ENCODE measurements at places on chromosomes 13 and 19.

- DNase-seq, result no peak
Measured at GRCh38 chr19:39082167-39082566, 2.0 kb upstream of the ACP7 start.

DNA sequence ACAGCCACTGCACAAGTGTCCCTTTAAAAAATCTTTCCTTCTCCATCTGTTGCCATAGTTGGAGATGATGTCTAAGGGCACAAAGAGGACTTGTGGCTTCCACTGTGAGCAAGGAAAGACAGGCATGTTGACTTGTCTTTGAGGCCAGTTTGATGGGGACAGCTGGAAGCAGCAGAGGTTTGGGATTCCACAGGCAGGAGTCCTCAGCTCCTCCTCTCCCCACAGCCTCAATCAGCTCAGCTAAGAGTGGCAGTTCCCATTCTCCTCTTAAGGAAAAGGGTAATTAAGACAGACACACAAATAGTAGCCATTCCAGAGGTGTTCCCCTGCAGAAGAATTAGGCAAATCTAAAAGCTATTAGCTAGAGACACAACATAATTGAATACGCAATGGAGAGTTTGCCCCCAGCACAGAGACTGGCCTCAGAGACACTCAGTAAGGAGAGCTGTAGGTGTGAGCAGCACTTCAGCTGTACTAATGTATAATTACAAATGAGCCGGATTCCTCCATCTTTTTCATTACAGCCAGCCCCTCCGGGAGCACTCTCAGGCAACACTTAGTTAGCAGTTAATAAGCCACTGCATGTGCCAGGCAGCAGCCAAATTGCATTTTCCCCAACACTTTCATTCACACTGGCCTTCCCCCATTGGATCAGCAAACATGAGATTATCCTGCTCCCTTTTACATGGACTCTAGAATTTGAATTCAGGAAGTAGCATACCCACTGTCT lies 434.0 kb downstream of the FOXO1 start:
- DNase-seq, result no peak

DNA sequence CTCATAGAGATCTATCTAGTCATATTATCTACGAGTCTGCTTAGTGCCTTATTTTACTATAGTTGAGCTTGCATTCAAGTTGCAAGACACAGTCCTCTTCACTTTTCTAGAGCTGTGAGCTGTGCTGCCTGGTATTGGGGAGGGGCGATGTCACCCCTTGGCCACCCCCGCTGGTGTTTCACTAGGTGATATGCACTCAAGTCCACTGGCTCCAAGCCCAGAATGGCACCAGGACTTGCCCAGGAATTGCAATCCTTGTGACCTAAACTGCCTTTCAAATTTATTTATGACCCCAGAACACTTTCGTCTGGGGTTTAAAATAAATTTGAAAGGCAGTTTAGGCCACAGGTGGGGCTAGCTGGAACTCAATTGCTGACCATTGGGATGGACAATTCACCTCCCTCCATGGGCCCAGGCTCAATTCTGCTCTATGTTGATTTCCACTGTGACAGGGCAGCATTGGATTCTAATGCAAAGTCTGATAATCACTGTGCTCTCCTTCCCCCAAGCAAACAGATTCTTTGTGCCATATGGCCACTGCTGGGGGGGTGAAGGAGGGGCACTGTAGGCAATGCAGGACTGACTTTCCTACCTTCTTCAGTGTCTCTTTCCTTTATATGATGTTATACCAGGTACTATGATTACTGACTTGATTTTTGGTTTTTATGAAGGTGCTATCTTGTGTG lies 1244.2 kb upstream of the MIR17HG start:
- no peak for DNase-seq

- no peak for DNase-seq
Measured at GRCh38 chr19:52336791-52337381, 843 bp downstream of the ZNF610 start.

DNA sequence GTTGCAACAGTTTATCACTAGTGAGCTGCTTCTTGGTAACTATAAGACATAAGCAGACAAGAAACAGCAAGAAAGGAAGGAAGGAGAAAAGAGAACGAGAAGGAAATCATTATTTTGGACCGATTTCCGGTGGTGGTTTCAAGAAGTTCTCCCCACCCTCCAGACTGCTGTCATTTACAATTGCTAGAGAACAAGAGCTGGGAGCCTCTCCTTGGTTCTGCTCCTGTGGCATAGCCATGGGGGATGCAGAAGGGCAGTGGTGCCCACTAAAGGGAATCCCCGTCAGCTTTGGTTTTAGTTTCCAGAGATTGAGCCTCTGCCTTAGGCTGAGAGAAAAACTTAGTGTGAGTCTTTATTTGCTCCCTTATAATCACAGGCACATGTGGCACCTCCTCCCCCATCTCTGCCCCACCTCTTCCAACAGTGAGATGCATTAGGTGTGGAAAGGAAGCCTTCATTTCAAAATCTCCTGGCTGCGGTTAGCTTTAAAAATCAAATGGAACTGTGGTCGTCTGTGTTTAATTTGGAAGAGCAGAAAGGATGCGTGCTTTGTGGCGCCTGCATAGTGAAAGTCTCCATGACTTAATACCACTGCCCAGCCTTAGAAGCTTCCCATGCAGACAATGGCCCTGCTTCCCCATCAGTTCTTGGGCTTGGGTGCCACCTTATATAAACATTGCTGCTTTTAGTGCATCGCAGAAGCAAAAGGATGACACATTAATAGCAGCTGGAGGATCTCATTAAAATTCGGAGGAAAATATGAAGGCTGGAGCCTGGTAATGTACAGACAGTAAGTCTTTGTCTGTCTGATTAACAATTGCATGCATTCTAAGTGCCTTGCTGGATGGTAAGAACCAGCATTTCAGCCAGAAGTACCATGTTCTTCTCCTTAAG lies 25.0 kb downstream of the LRCH1 start:
- no peak for DNase-seq

DNA sequence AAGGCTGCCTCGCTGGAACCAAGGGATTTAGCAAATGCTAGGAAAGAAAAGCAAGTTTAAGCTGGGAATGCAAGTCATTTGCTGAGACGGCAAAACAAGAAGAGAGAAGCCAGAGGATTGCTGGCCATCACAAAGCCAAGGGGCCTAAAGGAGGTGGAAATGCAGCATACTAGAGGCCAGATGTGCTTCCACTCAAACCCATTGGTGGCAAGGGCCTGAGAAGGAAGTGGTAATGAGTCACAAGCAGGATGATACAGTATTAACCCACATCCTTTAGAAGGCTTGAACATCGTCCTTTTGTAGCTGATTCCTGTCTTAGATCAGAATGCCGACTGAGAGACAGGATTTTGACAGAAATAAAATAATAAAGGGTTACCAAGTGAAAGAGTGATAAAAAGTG lies 68.2 kb downstream of the ITGBL1 start:
- no peak for DNase-seq

All from activated T-cell treated with anti-CD3 and anti-CD28 coated beads, Interleukin-2, amount 50 U/mL, for 4 hours (primary cell).